Caco-2 (cell line): ENCODE measurements at places on chromosomes 7 and 10.
A peak's percentile ranks its signal among the peaks of the same experiment; 100 is the strongest.

DNA sequence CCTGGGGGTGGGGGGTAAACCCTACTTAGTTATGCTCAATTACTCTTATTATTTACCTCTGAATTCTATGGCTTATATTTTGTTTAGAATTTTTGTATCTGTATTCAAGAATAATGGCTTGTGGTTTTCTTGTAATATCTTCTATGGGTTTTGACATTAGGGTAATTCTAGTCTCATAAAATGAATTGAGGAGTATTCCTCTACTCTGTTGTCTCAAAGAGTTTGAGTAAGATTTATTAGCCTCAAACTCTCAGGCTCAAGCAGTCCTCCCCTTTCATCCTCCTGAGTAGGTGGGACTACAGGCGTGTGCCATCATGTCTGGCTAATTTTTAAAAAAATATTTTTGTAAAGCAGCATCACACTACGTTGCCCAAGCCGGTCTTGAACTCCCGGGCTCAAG, 19.6 kb upstream of the UCMA start:
- DNase-seq = no peak

DNA sequence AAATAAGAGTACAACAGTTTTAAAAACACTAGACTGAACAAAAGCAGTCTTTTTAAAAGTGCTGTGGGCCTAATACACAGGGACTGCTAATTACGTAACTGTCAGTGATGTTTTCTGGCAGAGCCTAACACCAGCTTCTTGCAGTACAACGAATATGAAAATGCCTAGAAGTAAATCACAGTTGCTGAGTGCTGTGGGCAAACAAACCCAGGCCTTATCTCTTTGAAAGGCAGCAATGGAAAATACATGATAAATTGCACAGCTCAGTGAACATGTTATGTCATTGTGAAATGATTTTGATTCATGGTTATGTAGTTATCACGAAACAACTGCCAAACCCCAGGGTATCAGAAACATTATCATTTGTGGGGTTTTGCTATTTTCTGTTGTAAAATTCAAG, 428.4 kb downstream of the GFRA1 start:
- no peak for DNase-seq

DNA sequence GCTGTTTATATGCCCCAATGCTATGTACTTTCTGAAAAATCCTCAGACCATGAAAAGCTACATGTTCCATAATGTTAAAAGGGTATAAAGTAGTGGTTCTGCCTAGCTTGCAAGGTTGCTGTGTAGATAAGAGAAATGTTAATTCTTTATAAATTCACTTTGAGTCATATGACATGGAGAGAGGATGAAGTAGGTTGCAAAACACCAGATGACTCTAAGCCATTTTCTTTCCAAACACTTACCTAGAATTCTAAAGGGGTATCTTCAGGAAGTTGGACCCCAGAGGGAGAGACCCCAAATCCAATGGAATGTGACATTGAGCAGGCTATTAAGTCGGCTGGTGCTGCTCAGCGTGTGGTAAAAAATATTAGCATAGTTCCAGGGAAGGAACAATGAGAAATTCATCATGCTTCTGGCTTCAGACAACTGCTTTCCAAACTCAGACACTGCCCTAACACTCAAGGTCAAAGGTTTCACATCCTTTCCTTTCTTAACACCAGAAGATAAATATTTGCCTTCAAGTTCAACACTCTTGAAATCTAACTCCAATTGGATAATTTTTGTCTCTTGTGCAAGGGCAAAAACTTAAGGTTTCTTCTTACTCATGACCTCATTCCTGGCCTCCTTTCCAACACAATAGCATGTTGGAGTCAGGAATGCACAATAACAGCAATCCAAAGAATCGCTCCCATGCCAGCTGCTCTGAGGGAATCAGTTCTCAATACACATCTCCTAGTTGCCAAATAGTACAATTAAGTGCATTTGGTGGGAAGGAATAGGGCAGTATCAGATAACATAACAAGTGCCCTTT, 100.7 kb upstream of the AFAP1L2 start:
- no peak for DNase-seq

- no peak for DNase-seq
Observed at GRCh38 chr10:6593241-6593671, 13.2 kb upstream of the PRKCQ start.

- no peak for DNase-seq
Observed at GRCh38 chr7:12913002-12913401, 225.6 kb downstream of the ARL4A start.

GRCh38 chr10:73997461-73997786, 492 bp upstream of the VCL start:
- DNase-seq = no peak

- no peak for DNase-seq
Observed at GRCh38 chr7:137981668-137982067, 20.2 kb downstream of the CREB3L2 start.

GRCh38 chr10:96700374-96701099, 19.8 kb downstream of the PIK3AP1 start:
- DNase-seq = no peak

GRCh38 chr7:141654551-141654950, 47.4 kb downstream of the DENND11 start:
- DNase-seq = peak; percentile 76

DNA sequence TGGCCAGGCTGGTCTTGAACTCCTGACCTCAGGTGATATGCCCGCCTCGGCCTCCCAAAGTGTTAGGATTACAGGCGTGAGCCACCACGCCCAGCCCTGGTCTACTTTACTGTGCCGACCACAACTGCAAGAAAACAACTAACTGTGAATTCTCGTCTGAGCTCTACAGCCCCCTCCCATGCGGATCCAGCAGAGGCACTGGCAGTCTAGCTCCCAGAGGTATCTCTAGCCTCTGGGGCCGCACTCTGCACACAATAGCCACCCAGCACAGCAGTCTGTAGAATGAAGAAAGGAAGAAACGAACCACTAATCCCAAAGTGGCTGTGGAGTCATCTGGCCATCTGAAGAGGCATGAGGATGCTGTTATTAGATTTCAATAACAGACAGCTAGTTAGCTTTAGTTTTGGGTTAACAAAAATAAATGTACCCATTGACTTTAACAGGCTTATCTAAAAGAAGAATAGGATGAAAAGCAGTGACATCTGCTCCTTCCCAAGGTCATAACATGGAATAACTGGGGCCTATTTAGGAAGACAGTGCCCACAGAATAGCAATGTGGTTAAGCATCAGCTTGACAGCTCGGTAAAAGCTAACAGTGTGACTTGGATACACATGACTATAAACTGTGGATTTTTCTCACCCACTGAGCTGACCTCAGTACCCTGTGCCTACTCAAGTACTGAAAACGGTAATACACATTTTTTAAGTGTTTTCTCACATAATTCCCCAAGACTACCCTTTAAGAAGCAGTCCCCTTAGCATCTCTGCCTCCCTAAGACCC, 131.9 kb downstream of the TNS3 start:
- DNase-seq = no peak

DNA sequence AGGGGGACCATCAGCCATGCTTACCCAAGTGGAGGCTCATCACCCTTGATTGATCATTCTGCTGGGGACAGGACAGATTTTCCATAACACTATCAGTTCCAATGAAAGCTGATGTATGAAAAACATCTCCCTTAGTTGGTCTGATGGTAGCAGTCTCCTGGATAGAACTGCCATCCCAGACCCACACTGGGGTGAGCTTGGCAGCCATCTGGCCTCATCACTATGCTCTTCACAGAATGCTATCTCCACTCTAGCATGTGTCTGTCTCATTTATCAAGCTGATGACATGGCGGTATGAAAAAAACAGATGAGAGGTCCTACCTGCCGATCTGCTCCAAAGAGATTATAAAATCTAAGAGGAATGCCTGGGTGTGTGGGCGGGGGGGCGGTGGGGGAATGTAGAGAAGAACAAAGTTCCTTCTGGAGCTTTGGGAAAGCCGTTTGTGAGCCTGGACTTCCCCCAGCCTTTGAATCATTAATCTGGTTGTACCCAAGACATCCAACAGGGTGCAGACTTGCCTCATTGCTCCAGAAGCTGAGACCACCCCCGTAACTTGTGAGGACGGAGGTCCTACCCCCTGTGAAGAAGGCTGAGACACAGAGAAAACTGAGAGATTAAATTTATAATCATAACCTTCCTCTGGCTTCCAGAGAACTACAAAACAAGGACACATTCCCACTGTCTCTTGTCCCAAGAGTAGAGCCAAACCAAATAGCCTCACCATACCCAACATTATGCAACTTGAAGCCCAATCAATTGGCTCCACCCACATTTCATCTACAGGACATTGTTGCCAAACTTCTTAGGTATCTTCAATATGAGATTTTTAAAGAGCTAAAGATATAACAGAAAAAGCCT, 340.8 kb downstream of the KCNMA1 start:
- peak; percentile 49 for DNase-seq

DNA sequence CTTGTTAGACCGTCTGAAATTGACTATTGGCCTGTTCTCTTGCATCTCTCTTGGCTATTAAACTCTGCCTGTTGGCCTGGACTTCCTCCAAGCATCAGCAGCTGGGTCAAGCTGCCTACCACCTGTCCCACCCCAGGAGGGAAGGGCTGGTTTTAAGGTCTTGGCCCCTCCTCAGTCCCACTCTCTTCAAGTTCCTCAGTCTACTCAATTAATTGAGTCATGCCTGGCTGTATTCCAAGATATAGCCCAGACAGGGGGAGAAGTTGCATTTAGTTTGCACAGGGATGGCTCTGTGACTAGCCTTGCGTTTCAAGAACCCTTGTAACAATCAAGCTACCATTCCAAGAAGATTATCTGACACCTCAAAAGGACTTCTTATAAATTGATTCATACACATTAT, 113.8 kb upstream of the GLI3 start:
- DNase-seq = no peak
